ENCODE measurements at places on chromosomes 12 and 14.

- no peak for DNase-seq
Observed at GRCh38 chr14:98278800-98279199, 993.2 kb downstream of the BCL11B start.

DNA sequence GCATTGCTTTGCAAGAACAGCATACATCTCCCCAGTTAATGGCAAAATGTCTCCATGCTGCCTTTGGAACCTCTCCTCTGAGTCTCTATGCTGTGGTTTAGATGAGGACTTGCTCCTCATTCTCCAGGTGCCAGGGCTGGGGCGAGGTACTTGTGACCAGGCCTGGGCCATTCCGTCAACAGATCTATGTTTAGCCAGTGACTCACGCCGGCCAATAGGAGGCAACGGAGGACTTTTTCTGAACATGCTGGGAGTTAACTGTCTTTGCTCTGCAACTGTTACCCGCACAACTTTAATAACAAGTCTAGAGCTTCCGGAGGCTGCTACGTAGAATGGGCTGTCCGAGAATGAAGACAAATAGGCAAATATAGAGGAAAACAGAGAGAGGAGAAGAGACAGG lies 214.2 kb downstream of the GLT1D1 start:
- DNase-seq = no peak

- DNase-seq = no peak
Observed at GRCh38 chr14:58587271-58587670, 50.5 kb upstream of the DACT1 start.

- peak; percentile 7 for DNase-seq
Observed at GRCh38 chr14:86532219-86532618, 1002.3 kb downstream of the FLRT2 start.

- no peak for DNase-seq
Observed at GRCh38 chr12:66744956-66745383, 66.1 kb upstream of the GRIP1 start.

DNA sequence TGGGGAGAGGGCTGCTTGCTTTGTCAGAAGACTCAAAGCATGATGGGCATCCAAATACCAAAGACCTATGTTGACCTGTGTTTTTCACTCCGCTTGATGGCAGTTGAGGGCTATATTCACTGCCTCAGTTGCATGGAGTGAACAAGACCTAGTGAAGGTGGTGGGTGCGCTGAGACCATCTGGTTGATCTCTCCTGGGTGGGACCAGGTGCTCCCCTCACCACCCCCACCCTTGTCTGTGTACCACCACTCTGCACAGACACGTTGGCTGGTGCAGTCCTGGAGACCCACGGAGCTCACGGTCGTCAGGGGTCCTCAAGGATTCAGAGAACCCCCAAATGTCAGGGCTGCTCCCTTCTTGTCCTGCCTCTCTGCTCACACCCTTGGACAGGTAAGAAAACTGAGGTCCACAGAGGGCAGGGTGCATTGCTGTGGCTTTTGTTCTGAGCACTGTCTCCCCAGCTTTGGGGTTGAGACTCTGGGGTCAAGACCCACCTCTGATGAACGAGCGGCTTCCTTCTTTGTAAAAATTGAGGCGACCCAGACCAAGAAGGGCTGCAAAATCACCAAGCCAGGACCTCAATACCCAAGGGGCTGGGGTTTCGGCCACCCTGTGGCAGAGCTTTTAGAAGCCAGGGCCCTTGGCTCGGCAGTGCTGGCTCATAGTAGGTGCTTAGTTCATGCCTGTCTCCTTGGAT lies 166.3 kb upstream of the RTL1 start:
- DNase-seq = no peak
